NCI-H510A treated with DMSO at 0.1 percent for 48 hours (cell line): ENCODE measurements at places on chromosomes 2 and 18.

DNA sequence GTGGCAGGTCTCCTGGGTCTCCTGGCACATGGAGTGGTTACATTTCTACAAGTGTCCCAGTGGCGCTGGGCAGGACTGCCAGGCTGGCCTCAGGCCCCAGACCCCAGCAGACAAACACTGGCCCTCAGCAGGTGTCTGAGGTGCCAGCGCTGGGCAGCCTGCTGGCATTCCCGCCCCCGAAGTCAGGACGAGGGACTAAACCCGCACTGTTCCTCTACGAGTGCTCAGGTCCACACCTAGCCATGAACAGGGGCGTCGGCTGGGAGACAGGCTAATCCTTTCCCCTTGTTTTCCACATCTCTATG, 12.8 kb downstream of the SNED1 start:
- DNase-seq: no peak

DNA sequence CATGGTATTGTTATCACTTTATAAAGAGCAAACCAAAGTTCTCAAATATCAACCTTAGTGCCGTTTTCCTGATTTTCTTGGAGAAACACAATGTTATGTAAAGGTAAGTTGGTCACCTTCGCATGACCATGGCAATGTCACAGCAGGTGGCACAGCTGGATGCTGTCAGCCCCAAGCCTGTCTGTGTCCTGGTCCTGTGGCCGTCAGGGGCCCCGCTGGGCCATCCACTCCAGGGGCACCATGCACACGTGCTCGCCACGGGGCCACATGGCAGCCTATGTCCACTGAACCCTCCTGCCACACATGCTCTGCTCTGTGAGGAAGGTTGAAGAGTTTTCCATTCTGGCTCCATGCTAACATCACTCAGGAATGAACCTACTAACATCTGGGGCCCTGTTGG, 85.9 kb downstream of the EIPR1 start:
- DNase-seq: no peak

- no peak for DNase-seq
These were observed 2.2 kb upstream of the IWS1 start for GRCh38 chr2:127528487-127528886.

DNA sequence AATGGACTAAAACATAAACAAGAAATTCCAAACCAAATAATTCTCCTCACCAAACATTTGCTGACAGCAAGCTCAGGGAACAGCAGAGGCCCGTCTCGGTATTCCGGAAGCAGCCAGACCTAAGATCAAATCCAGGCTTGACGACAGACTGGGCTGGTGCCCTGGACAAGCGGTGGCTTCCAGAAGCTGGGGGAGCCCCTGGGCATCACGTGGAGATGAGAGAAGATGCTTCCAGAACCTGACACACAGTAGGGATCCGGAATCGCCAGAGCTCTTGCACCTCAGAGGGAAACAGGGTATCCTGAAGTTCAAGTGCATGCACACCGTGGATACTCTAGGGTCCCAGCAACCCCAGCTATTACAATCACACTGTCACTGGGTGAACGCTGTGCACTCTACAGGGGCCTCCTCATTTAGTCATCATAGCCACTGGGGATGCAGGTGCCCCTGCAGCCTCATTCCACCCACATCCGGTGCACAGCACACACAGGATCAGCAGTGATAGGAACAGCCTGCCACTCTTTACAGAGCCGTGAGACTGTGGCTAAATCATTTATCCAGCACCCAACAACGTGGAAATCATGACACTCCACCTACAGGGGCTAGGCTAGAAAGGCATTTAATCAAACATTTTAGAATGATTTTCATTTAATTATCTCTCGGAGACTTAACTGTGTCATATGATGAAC, 102.6 kb downstream of the HDAC4 start:
- DNase-seq: no peak

DNA sequence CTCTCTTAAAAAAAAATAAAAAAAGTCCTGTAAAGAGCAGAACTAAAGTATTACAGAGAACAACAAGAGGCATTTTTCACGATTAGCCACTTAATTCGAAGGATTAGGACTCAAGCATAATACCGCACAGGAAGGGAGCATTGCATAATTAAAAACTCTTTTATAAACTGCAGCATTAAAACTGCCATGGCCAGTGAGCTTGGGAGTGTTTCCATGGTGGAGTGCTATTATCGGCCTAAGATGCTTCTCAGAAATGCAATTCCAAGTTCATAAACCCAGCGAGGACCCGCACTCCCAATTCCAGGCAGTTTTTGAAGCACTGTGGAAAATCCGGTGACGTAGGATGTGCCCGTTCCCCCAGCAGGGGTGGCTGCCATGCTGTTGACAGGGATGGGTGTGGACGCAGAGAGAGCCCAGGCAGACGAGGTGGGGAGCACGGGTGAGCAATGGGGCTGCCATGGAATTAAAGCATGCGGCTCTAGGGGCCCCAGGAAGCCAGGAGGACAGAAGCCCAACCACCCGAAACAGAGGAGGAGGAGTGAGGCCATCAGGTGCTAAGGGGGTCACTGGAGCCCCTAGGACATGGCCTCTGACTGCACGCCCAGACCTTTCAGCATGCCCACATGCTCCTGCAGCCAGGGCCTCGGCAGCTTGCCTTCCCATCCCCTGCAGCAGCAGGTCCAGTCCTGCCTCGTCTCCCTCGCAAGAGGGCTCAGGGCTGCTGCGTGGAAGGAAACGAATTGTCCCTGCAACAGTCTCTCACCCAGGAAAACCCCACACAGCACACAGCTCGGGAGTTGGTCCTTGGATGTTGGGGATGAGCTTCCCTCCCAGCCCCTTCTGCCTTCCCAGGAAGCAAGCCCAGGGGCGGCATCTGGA, 233.4 kb downstream of the NDUFA10 start:
- DNase-seq: no peak

- no peak for DNase-seq
These were observed 79.1 kb downstream of the DPP4 start for GRCh38 chr2:161994761-161995520.

DNA sequence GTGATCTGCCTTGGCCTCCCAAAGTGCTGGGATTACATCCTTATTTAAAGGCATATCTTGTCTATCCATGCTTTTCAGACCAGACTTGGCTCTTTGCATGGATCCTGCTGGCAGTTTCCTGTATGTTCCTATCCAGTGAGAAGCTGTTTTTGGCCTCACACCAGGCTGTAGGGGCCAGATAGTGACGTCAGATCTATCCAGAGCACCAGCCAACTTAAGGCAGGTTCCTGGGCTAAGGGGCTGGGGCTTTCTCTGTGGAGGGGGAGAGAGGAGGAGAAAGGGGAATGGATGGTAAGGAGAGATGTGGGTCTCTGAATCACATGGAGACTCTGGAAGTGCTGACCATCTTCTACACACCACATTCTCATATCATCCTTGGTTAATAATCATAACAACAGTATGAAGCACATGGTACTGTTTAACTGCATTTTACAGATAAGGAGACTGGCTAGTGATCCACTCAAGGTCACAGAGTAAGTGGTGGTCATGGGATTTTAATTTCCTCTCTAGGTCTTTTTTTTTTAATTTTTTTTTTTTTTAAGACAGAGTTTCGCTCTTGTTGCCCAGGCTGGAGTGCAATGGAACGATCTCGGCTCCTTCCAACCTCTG, 2.0 kb upstream of the FAM117B start:
- no peak for DNase-seq

DNA sequence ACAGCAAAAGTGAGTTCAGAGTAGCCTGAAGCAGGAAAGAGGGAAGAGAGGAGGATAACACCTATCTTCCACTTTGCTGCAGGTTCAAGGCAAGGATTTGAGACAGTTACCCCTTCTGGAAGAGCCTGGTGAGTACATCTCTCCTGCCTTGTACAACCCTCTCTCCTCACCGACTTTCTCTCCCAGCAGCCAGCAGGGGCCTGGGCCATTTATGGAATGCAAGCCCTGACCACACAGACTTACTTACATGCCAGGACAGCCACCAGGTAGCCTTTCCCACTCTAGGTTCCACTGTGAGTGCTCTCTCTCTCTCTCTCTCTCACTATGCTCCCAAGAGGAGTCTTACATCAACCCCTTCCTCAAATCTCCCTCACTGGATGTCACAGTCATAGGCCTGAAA, 57.0 kb downstream of the BCL11A start:
- DNase-seq: no peak

DNA sequence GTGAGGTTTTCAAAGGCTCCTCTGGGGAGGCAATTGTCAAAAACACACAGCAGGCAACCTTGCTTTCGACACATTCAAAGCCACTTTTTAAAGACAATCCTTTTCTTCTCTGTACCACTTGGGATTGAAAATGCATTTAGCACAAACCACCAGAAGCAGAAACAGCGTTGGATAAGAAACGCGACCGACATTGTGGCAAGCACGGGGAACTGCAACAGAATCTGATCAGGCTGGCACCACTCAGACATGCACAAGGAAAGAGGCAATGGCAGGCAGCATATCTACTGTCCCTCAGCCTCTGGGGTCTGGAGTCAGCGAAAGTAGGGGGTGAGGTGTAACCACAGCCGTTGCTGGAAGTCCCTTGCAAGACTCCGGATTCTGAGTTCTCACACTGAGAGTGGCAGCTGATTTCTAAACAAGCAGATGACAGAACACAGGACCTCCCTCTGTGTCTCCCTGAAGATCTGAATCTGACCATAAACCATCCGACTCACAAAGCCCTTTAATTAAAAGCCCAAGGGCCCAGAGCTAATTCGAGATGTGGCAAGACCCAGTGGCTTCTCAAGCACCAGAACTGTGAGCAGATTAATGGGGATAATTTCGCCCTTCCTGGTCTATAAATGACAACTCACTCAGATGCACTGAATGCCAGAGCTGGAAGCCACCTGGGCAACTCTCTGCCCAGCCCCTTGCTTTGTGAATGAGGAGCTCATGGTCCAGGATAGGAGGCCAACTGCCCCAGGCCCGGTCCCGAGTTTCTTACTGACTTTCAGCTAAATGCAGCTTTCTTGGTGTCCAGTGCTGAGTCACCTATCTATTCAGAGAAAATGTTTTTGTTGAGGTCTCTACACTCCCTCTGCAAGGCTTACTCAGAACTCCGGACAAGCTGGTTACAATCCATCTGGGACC, 29.6 kb downstream of the CYRIA start:
- DNase-seq: peak; percentile 19

- DNase-seq: no peak
These were observed 487.7 kb downstream of the LRRTM4 start for GRCh38 chr2:77034445-77034844.

GRCh38 chr2:156023229-156023869, 309.2 kb downstream of the NR4A2 start:
- DNase-seq: no peak

DNA sequence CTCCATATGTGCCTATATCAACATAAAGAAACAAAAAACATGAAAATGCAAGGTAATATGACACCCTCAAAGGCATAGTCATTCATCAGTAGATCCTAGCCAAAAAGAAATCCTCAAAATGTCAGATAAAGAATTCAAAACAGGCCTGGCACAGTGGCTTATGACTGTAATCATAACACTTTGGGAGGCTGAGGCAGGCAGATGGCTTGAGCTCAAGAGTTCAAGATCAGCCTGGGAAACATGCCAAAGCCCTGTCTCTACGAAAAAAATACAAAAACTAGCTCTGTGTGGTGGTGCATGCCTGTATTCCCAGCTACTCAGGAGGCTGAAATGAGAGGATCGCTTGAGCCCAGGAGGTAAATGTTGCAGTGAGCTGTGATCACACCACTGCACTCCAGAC, 284.6 kb upstream of the KLHL29 start:
- DNase-seq: no peak

GRCh38 chr2:164657129-164657528, 35.8 kb upstream of the GRB14 start:
- DNase-seq: no peak

- DNase-seq: no peak
These were observed 91.3 kb downstream of the MEIS1 start for GRCh38 chr2:66526180-66526579.

- no peak for DNase-seq
These were observed 95.4 kb upstream of the AQP4 start for GRCh38 chr18:26960911-26961310.

GRCh38 chr2:74843899-74844298, 10.0 kb downstream of the HK2 start:
- DNase-seq: no peak

GRCh38 chr2:67658820-67659219, 261.7 kb downstream of the ETAA1 start:
- DNase-seq: no peak

GRCh38 chr18:23350188-23350587, 102.9 kb upstream of the RIOK3 start:
- no peak for DNase-seq

DNA sequence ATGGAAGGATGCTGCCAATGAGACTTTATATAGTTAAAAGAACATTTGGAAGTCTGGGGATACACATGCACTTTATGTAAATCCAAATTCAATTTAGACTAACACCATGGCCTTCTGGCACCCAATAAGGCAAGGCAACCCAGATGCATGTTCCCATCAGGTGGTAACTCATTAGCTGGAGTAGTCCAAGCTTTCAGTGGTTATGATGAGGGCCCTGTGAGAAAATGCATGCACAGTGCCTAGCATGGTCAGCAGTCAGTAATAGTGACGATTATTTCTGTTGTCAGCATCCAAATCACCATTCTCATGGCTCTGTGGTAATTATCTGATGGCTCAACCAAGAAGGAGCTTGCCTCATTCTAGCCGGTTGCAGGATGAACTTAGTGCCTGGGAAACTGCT, 70.3 kb upstream of the CTLA4 start:
- DNase-seq: no peak

DNA sequence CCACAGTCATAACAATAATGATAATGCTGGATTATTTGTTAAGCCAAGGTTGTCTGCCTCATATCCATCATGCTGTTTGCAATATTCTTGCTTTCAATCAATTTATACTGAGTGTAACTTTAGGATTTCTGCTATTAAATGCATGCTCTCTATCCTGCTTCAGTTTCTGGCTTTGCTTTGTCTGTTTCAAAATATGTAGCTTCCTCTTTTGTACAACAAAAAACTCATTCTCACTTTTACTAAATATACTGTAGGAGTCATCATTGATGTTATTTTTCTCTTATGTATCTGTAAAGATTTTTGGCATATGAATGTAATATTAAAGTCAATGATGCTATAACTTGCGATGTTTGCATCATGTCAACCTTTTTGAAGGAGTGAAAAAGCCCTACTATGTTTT, 149.3 kb downstream of the GPD2 start:
- DNase-seq: no peak

GRCh38 chr18:5747678-5748077, 147.6 kb downstream of the TMEM200C start:
- DNase-seq: no peak

GRCh38 chr18:3012136-3013023, 564 bp downstream of the LPIN2 start:
- no peak for DNase-seq

- DNase-seq: no peak
These were observed 45.8 kb downstream of the TMEM17 start for GRCh38 chr2:62460175-62460574.

GRCh38 chr2:217840522-217840921, 162.3 kb downstream of the TNS1 start:
- no peak for DNase-seq

DNA sequence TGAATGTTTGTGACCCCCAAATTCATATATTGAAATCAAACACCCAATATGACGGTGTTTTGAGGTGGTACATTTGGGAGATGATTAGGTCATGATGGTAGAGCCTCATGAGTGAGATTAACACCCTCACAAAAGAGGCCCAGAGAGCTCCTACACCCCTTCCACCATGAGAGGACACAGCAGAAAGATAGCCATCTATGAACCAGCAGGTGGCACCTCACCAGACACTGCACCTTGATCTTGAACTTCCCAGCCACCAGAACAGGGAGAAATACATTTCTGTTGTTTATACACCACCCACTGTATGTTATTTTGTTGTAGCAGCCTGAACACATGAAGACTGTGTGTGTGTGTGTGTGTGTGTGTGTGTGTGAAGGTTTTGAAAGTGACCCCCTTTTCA, 58.1 kb downstream of the ST3GAL5 start:
- DNase-seq: no peak

GRCh38 chr2:88757025-88757424, 65.6 kb downstream of the RPIA start:
- DNase-seq: no peak
